AG20443 (cell line): ENCODE measurements at places on chromosomes 6 and 20.

- DNase-seq, result no peak
Observed at GRCh38 chr20:3563133-3563532, 92.3 kb downstream of the ATRN start.

- DNase-seq, result no peak
Observed at GRCh38 chr6:43695215-43695966, 7.8 kb upstream of the MRPS18A start.

GRCh38 chr6:159761129-159761872 is 544 bp upstream of the ACAT2 start:
- peak; percentile 16 for DNase-seq

GRCh38 chr6:52176550-52176949 is 9.6 kb upstream of the IL17A start:
- DNase-seq, result no peak

- no peak for DNase-seq
Observed at GRCh38 chr6:91573826-91574416, 987.0 kb upstream of the MAP3K7 start.

- DNase-seq, result no peak
Observed at GRCh38 chr6:68252632-68253031, 382.4 kb upstream of the ADGRB3 start.

DNA sequence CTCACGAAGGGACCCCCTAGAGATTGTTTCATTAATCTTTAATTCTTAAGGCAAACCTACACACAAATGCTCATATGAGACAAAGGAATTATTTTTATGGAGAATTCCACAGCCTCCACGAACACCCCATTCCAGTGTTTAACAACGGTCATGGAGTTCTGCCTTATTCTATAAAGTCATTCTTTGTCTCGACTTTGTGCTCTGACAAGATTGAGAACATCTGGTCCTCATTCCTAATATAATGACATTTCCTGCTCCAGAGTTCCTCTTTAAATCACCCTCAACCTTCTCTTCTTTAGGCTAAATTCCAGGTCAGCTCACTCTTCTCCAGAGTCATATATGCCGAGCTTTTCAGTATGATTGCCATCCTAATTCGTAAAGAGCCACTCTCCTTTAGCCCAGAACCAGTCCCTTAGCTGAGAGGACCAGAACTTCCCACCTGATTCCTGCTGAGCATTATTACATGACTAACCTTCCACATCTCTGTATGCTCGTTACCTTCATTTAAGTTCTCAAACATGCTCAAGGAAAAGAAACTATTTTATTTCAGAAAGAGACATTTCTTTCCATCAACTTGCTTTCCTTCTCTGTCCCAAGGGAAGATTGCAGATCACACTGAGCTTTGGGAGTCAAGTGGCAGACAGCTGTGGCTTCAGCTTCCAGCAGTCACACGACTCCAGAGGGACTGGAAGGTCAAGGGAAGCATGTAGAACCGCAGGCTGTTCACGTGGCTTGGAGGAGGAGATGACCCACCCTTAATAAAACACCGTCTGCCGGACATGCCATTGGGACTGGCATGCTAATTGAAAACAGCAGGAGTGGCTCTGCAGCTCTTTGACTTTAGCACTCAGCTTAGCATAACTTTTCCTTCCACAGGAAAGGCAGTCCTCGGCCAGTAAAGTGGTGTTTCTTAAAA is 467.1 kb upstream of the HSF2 start:
- peak; percentile 92 for DNase-seq

DNA sequence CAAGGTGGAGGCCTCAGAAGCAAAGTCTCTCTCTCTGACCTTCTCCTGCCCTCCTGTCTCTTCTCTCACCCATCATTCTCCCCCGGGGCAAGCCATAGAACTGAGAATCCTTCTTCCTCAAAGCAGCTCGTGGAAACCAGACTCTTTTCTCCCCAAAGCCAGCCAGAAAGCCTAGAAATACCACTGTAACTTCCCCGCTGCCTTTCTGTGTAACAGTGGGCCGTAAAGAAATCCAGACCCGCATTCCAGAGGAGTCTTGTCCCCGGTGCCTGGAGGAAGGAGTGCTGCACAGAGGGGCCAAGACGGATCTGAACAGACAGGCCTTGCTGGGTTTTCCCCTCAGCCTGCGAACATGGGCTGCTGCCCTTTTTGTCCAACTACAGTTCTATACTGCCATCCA is 977 bp upstream of the SLC22A2 start:
- DNase-seq, result no peak

DNA sequence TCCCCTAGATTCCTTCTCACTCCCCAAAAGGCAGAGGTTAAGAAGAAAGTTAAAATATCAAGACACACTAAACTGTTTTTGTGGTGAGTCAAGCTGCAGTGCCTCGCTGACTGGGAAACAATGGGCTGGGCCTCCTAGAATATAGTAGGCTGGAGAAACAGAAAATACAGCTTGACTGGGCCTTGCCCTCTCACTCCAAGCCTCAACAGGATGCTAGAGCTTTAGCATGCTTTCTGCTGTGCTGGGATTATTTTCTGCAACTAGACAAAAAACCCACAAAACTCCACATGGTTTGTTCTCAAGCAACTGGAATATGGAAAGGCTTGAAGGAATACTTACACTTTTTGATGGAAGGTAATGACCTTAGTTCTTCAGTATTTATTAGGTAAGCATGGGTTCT is 27.9 kb downstream of the FOXO3 start:
- peak; percentile 67 for DNase-seq

DNA sequence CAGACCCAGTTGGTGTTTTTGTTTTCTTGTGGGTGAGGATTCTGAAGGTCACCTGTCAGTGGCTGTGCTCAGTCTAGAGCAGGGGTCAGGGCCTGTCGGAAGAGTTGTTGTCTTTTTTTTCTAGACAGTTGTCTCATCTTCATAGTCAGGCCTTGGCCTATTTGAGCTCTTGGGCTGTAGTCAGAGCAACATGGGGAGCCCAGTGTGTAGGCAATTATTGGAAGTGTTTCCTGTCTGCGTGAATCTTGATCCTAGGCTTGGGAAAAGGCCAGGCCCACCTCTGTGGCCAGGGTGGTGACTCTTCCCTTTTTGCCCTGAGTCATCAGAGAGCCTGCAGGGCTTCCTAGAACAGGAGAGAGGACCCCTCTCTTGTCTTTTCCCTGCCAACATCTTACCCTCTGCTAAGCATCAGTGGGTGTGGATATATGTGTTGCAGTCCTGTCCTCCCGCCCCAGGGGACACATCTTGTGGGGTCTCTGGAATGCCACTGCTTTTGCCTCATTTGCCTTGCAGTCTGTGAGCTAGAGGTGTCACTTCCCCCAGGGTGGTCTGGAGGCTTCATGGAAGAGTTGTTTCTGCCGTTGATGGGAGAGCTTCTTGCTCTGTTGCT is 11.4 kb downstream of the TJAP1 start:
- peak; percentile 28 for DNase-seq

- DNase-seq, result no peak
Observed at GRCh38 chr6:84161190-84161589, 66.3 kb downstream of the CEP162 start.

DNA sequence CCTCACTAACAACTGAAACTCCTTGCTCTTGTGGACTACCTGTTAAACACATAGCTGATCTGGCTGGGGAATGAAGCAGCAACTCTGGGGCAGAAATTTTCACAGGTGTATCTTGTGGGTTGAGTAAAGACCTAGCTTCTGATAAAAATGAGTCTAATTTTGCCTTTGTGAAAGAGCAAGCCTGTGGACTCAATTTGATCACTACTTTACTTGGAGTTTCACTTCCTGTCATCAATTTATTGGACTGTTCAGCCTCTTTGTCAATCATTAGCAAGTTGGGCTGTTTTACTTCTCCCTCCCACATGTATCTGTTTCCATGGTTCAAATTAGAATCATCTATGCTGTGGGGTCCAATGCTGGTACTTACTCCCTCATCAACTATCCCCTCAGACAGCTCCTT is 29.6 kb upstream of the CRIP3 start:
- DNase-seq, result no peak

- peak; percentile 16 for DNase-seq
Observed at GRCh38 chr6:127566651-127567050, 10.3 kb upstream of the C6orf58 start.

GRCh38 chr6:165931675-165932074 is 236.0 kb downstream of the TBXT start:
- DNase-seq, result no peak

DNA sequence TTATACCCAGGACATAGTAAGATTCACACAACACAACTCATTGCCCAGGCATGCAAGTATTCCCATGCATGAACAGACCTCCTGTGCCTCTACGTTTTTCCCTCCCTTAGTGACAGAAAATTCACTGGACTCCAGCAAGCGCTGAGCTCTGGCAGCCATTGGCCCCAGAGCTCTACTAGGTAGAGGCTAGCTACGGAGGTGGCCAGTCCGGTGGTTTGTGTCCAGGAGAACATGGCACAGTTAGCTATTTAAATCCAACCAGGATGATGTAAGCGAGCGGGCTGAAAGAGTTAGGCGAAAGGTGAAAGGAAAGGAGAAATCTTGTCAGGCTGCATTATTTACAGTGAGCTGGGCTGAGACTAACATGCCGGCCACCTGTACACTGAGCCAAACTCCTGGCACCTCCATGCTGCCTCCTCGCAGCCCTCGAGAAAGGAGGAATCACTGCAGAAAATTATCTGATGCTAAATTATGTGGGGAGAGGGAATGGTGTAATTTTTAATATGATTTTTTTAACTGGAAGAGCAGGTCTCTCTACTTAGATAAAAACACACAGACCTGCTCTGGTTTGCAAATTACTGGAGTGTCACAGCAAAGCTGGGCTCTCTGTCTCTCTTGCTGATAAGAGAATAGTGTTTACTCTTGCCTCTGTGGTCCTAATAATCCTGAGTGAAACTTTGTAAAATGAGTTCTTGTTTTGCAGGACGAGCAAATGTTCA is 50.1 kb upstream of the ARMC2 start:
- no peak for DNase-seq

GRCh38 chr20:20498076-20498861 is 130.4 kb downstream of the INSM1 start:
- DNase-seq, result no peak

- DNase-seq, result no peak
Observed at GRCh38 chr6:56382416-56382940, 135.1 kb upstream of the COL21A1 start.

DNA sequence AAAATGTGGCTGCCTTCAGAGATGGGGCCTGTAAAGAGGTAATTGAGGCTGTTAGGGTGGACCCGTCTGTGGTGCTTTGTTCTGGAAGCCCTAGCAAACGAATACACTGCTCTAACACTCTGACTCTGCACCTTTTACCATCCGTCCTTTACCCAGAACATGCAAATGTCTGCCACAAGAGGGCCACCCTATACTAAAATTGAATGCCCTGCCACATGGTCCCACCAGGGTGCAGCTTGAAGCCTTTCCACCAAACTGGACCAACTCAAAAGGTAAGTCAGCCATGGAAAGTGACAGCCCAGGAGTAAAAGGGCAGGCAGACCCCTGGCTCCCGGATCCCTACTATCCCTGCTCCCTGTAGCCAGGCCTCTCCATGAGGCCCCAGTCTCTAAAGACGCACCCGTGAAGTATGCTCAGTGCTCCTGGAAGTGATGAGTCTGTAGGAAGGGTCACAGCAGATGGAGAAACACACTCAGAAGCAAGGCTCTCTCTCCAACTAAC is 5.8 kb upstream of the BFSP1 start:
- peak; percentile 86 for DNase-seq

DNA sequence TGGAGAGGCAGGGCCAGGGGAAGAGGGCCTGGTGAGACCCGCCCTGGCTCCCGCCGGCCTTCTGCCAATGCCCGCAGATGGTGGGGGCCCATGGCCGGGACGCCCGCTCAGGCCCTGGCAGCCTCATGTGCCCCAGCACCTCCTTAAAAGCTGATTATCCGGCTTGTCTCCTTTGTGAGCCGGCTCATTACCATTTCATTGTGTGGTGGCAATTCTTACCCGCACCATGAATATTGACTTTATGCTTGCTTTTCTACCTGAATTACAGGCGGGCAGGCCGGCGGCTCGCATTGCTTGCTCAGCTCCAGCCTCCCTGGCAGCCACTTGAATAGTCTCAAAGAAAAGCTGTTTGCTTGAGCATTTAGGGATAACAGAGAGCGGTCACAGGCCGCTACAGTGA is 120.0 kb upstream of the JAG1 start:
- no peak for DNase-seq

- DNase-seq, result no peak
Observed at GRCh38 chr20:58956078-58956477, 25.0 kb upstream of the NELFCD start.

DNA sequence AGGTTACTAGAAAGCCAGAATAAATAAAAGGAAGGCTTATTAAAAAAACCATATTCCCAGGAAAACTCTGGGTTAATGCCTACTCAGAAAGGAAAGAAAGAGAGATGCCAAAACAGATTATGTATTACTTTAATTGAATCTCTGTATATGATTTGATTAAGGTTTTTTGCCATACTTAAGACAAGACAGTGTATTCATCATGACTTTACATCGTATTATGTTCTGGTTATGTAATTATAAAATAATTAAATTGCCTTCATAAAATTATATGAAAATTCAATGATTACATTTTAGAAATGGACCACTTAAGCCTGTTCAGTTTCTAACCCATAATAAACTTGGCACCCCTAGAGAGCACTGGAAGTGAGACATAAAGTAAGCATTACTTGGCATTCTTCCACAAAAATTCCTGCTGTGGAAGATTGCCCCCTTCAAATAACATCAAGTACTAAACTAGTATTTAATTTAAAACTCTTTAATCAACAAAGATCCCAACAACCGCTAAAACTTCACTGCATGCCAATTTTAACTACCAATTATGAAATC is 20.8 kb upstream of the IBTK start:
- DNase-seq, result no peak

DNA sequence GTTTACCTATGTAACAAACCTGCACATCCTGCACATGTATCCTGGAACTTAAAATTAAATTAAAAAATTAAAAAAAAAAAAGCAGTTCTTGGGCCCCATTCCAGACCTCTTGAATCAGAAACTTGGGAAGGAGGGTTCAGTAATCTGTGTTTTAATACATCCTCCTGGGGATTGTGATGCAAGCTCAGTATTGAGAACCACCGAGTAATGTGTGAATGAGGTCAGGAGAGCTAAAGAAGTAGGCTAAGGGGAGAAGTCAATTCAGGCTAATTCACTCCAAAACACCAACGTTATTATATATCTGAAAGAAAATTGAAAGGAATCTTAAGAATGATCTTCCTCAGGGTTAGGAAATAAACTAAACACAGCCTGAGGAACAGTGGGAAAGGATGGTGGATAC is 120.4 kb downstream of the RNF144B start:
- peak; percentile 60 for DNase-seq

DNA sequence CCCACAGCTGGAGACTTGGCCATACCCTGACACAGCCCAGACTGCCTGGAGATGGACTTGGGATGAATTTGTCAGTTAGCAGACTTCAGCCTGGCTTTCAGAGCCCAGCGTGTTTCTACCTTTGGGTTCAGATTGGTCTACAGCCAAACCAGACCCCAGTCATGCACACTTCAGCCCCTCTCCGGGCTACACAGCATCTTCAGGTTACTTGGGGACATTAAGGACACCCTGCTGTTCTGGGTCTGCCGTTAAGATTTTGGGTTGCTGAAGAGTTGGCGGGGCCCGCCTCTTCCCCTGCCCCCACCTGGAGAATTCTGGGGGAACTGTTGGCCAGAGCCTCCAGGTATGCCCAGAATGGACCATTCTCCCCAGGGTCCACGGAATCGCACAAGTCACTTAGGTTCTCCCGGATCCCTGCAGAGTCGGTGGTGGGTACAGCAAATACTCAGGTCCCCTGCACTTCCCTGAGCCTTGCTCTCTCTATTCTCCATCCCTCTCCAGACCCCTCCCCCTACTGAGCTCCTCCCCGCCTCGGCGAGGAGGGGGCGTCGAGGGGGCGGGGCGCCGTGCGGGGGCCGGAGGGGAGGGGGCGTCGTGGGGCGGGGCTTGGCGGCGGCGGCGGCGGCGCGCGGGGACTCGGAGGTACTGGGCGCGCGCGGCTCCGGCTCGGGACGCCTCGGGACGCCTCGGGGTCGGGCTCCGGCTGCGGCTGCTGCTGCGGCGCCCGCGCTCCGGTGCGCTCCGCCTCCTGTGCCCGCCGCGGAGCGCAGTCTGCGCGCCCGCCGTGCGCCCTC is at the start of gene PTK7:
Gene PTK7 (plus strand): TSS at position 645 of the 794 bp plus-strand sequence. CDS start 175 bp downstream, outside the sequence.
- peak; percentile 73 for DNase-seq
